HS-5 (cell line): ENCODE measurements at places on chromosomes 1 and 21.
A peak's percentile ranks its signal among the peaks of the same experiment; 100 is the strongest.

- DNase-seq: no peak
These were observed 16.2 kb upstream of the PLA2G4A start for GRCh38 chr1:186812570-186812969.

DNA sequence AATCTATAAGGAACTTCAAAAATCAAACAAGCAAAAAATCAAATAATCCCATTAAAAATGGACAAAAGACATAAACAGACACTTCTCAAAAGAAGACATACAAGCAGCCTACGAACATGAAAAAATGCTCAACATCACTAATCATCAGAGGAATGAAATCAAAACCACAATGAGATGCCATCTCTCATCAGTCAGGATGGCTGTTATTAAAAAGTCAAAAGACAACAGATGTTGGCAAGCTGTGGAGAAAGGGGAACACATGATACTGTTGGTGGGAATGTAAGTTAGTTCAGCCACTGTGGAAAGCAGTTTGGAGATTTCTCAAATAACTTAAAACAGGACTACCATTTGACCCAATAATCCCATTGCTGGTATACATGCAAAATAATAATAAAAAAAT is 226.4 kb downstream of the S1PR1 start:
- peak; percentile 63 for DNase-seq

DNA sequence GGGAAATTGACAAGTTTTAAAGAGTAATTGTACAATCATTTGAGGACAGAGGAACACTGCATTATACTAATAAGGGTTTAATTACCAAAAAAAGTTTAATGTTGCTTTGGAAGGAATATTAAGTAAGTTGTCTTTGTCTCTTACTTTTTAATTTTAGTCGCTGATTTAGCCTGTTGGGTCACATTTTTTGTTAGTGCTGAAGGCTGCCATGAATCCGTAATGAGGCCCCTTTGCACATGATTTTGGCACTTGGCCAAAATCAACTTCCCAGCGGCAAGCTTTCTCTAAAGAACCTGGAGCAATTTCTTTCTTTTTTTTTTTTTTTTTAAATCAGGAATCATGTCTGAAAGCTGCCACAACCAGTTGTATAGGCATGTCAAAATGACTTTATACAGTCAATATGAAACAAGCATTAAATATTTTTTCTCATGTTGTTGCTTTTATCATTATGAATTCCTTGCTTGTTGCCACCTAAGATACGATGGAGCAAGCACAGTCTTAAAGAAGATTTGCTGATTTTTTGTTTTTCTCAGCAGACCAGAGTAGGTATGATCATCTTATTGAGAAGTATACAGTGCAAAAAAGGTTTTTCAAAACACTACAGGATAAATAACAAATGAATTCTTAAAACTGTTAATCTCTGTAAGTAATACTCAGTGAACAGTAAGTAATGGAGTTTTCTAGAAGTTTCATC is 690.4 kb downstream of the USP25 start:
- DNase-seq: no peak

- DNase-seq: peak; percentile 86
These were observed 5.2 kb downstream of the LEPR start for GRCh38 chr1:65425697-65426096.

GRCh38 chr1:211635597-211636205 is 39.7 kb downstream of the NEK2 start:
- DNase-seq: no peak

DNA sequence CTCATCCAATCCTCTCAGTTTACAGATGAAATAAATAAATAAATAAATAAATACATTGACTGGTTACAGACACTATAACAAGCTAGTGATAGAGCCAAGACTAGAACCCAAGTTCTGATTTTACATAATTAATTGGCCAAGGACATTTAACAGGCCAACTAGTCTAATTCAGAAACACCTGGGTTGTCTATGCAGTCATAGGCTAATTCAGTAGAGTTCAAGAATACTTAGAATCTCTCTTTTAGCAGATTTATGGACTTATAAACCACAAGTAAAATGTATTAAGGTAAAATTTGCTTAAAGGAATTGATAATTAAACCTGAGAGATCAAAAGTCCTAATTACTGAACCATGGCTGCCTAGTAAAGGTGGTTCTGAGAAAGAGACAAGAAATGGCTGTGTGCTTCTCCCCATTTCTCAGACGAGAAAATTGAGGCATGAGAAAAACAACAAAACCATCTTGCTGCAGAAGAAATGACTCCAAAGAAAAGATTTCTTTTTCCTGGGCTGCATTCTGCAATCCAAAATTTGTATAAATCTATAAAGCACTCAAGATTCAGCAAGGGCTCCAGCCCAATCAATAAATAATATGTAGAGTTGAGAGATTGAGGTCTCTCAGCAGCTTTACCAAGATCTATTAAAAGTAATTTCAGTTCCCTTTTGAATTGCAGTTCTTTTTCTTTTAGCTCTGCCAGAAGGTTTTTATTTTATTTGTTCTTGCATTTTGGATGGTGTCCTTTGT is 98.3 kb downstream of the DUSP10 start:
- DNase-seq: no peak

- DNase-seq: no peak
These were observed 104.6 kb upstream of the SPATA6 start for GRCh38 chr1:48576565-48576964.

DNA sequence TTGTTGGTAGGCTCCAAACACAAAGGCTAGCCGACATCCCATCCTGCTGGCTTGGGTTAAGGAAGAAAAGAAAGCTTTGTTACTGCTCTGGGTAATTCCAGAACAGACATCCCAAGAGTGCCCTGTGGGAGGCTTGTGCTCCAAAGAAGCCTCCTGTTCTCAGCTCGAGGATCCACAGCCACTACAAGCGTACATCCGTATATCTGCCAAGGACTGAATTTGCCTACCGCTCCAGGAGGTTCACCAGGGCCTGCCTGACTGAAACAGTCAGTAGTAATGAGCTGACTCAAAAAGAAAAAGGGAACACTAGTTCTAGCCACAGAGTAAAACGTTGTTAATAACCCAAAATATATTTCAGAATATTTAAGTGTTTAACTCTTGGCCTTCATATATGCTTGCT is 24.8 kb upstream of the MUTYH start:
- no peak for DNase-seq

GRCh38 chr21:33505833-33506232 is 14.3 kb upstream of the DNAJC28 start:
- no peak for DNase-seq

- no peak for DNase-seq
These were observed 977.9 kb downstream of the BRINP3 start for GRCh38 chr1:189499736-189500135.

- DNase-seq: no peak
These were observed 12.6 kb upstream of the RCSD1 start for GRCh38 chr1:167617153-167618147.

- DNase-seq: no peak
These were observed 351 bp downstream of the MIXL1 start for GRCh38 chr1:226223786-226224244.

DNA sequence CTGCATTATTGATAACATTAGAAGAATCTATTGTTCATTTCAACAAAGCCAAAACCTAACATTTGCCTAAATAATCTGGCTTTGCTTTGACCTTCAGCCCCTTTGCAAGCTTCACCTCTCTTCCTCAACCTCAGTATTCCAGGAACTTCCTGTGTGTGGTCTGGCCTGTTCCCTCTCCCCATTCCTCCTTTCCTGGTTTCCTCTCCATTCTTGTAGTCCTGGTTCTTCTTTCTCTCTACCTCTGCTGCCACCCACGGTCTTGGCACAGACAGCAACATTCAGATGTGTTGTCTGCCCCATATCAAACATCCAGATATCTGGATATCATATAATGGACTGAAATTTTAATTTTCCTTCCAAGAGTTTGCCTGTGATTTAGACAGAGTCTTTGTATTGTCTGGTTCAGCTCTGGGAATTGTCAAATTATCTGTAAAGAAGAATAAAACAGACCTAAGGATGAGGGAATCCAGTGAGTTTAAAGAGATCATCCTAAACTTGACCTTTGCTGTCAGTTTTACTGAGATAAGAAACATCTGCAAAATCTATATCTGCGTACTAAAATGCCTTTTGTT is 148.1 kb upstream of the KCTD3 start:
- DNase-seq: no peak

- DNase-seq: no peak
These were observed 32.1 kb downstream of the CD247 start for GRCh38 chr1:167486090-167486824.

DNA sequence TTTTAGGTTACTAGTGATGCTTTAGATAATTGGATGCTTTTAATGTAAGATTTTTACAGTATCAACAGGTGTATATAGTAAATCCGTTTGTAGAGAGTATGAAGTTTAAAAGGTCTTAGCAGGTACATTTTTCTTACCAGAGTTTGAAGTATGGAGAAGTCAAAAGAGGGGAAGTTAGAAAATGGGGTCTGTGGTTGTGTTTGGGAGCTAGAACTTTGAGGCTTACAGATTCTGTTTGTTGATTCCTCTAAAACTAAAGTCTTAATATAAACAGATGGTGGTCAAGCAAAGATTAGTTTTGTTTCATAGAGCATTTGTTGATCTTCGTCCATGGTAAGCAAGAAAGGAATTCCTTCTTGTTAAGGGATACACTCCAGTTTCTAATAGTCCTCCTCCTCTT is 35.8 kb downstream of the CDC42 start:
- no peak for DNase-seq

GRCh38 chr21:18147678-18148077 is 97.0 kb upstream of the CHODL start:
- DNase-seq: peak; percentile 24

GRCh38 chr1:221268295-221268694 is 389.1 kb downstream of the HLX start:
- DNase-seq: peak; percentile 73

GRCh38 chr1:223794136-223794880 is 51.4 kb downstream of the TP53BP2 start:
- DNase-seq: no peak

DNA sequence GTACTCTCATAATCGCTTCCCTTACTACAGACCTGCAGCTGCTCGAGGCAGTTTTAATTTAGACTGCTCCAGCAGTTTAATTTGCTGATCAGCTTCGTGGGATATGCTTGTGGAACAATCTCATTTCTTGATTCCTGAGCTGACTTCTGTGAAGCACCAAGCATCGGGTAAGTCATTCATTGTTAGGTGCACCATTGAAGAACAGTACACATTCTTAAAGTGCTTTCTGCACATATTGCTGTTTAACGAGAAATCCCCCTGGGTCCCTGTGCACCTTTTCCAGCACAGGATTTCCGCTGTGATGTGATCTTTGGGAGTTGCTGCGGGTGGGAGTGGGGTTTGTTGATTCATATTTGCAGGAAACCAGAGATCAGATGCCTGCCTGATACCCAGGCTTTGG is 9.1 kb downstream of the GALNT2 start:
- DNase-seq: no peak
